Brain microvascular endothelial cell (primary cell): ENCODE measurements at places on chromosomes 1 and 21.

- no peak for DNase-seq
These were observed 44.0 kb upstream of the GJB5 start for GRCh38 chr1:34710812-34711211.

DNA sequence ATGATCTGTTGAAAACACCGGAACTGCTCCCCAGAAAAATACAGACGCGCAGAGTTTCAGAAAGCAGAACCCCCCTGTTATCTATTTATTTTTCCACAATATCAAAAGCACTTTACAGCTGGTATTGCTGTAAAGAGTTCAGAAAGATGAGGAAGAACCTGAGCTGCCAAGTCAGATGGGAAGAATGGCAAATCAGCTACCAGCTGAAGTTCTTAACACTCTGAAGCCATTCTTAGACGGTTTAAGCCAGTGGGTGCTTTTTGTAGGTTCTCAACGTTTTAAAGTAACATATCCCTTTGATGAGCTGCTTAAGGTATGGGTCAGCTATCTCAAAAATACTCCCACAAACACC lies 714 bp upstream of the AKIRIN1 start:
- no peak for DNase-seq

GRCh38 chr1:12130466-12131130 lies 36.2 kb upstream of the TNFRSF1B start:
- no peak for DNase-seq

GRCh38 chr1:31027693-31028526 lies 37.6 kb downstream of the PUM1 start:
- no peak for DNase-seq

- DNase-seq = no peak
These were observed 1.3 kb upstream of the UBE2J2 start for GRCh38 chr1:1274931-1275431.

GRCh38 chr21:37273911-37274690 lies 7.0 kb upstream of the VPS26C start:
- DNase-seq = no peak

DNA sequence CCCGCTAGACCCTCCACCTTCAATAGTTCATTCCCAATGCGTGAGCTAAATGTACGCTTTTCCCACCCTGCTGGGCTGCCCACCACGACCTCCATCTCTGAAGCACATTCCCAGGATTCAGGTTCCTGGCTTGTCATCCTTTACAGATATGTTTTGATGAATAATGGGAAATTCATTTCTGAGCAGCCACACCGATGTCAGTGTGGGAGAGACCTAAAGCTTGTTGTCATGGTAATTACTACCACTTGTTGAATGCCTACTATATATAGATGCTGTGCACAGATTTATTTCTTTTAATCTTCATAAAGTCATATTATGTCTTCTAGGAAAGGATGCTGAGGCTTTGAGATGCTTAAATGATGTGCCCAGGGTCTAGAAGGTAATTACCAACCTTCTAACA lies 8.0 kb downstream of the RCSD1 start:
- no peak for DNase-seq

- no peak for DNase-seq
These were observed 4.0 kb upstream of the FTCD start for GRCh38 chr21:46159390-46159789.

DNA sequence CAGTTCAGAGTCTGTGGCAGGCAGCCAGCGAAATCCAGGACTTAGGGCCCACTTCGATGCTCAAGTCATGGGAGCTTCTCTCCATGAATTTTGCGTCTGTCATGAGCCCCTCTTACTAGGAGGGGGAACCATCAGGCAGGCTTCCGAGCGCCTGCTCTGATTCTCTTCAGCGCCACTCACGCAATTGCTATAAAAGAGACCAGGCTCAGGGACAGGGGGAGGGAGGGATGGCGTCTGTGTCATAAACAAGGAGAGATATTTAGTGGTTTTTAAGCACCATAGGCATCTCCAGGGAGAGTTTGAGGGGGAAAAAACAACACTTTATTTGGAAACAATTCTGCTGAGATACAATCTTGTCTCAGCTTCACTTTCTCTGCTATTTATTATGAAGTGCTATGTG lies 60.6 kb downstream of the NAV1 start:
- DNase-seq = no peak

GRCh38 chr1:31416101-31416736 lies 3.2 kb downstream of the SERINC2 start:
- DNase-seq = no peak

- DNase-seq = no peak
These were observed 94.4 kb downstream of the PDE9A start for GRCh38 chr21:42747746-42748351.

DNA sequence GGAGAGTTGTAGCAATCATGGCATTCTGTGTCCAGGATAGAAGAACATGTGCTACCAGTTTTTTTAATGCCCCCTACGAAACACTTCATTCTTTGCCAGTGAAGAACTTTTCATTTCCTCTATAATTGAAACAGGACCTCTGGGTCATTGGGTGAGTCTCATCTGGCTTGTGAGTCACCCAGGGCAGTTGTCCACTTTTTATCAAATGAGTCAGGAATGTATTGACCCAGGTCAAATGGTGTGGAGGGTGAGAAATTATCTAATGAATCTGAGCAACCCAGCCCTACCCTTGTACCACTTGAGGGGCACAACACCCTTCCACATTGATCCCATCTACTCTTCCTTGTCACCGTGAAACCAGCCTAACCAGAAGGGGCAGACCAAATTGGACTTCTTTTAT lies 417.3 kb upstream of the PROX1 start:
- DNase-seq = no peak

- DNase-seq = peak; percentile 9
These were observed 137.8 kb downstream of the BARHL2 start for GRCh38 chr1:90579212-90579802.

DNA sequence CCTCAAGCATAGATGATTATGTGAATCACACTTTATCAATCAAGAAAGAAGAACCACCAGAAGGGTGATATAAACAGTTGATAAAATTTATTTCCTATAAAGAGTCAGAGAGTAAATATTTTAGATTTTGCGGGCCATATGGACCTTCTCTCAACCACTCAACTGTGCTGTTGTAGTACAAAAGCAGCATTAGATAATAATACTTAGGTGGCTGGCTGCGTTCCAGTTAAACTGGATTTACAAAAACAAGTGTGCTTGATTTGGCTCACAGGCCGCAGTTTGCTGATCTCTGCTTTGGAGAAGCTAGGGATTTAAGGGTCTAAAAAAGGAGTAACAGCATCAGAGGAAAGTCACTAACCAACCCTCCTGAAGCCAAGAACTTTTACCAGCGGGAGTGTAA lies 1406.0 kb downstream of the KCNT2 start:
- no peak for DNase-seq

- no peak for DNase-seq
These were observed 26.7 kb upstream of the LDLRAP1 start for GRCh38 chr1:25516686-25517085.

GRCh38 chr1:188827400-188827799 lies 1650.3 kb downstream of the BRINP3 start:
- no peak for DNase-seq

- no peak for DNase-seq
These were observed 19.5 kb downstream of the NUAK2 start for GRCh38 chr1:205301842-205302588.

DNA sequence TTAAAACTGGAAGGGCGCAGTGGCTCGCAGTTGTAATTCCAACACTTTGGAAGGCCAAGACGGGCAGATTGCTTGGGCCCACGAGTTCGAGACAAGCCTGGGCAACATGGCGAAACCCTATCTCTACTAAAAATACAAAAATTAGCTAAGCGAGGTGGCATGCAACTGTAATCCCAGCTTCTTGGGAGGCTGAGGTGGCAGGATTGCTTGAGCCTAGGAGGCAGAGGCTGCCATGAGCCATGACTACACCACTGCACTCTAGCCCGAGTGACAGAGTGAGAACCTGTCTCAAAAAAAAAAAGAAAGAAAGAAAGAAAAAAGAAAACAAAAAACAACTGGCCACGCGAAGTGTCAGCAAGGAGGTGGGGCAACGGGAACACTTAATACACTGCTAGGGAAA lies 6.3 kb downstream of the UBE2G2 start:
- no peak for DNase-seq

- DNase-seq = no peak
These were observed 37.1 kb upstream of the CD55 start for GRCh38 chr1:207284209-207284897.

GRCh38 chr1:177907000-177907399 lies 62.9 kb downstream of the SEC16B start:
- DNase-seq = no peak

DNA sequence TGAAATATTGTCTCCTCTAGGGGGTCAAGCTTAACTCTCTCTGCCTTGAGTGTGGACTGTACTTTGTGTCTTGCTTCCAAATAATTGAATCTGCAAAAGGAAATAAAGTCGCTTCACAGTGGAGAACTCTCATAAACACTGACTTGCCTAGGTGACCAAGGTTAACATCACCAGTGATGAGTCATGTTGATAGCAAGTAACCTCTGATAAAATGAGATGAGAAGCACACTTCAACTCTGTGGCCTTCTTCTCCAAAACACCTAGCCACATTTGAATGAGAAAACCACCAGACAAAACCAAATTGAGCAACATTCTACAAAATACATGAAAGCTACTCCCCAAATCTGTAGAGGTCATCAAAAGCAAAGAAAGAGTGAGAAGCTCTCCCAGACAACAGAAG lies 37.6 kb downstream of the PDE4B start:
- DNase-seq = no peak

GRCh38 chr1:241829468-241829867 lies 18.5 kb upstream of the EXO1 start:
- no peak for DNase-seq

GRCh38 chr1:156429313-156430060 lies 60.5 kb downstream of the RHBG start:
- DNase-seq = no peak

DNA sequence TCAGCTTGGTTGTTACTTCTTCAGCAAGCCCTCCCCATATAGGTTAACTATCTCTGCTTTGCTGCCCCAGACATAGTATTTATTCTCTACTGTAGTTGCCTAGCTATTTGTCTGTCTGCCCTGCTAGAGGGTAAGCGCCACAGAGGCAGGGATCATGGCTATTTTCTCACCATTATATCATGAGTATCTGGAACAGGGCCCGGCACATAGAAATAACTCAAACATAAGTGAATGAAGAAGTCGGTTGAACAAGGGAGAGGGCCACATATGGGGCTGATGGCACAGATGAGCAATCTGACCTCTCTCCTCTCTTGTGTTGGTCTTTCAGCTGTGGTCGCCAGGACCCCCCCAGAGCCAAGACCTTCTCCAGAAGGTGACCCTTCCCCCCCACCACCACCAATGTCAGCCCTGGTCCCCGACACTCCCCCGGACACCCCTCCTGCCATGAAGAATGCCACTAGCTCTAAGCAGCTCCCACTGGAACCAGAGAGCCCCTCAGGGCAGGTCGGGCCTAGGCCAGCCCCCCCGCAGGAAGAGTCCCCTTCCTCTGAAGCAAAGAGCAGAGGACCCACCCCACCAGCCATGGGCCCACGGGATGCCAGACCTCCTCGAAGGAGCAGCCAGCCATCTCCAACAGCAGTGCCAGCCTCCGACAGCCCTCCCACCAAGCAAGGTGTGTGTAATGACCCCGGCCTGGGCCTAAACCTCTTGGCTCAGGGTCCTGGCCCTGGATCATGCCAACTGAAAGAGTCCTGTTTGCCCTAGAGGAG lies 14.9 kb downstream of the MAP7D1 start:
- DNase-seq = no peak

DNA sequence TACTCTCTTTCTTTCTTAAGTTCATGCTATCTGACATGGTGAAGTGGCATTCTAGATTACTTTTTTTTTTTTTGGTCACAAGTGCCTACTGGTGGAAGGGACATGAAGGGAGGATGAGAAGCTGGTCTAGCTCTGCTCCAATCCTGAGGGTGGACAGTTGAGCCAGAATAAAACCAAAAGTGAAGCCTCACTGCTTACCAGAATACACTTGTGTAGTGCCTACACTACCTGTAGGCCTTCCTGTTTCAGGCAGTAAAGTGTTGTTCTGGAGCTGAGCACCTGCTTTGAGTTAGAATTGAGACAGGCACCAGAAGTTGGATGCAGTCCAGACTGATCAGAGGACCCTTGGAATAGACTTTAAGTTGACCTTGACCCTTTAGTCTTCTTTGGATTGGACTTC lies 40.4 kb upstream of the APOBEC4 start:
- no peak for DNase-seq
